ENCODE measurements at places on chromosomes 11 and 22.

- no peak for DNase-seq
Measured at GRCh38 chr11:78689585-78690153, 115.0 kb upstream of the NARS2 start.

DNA sequence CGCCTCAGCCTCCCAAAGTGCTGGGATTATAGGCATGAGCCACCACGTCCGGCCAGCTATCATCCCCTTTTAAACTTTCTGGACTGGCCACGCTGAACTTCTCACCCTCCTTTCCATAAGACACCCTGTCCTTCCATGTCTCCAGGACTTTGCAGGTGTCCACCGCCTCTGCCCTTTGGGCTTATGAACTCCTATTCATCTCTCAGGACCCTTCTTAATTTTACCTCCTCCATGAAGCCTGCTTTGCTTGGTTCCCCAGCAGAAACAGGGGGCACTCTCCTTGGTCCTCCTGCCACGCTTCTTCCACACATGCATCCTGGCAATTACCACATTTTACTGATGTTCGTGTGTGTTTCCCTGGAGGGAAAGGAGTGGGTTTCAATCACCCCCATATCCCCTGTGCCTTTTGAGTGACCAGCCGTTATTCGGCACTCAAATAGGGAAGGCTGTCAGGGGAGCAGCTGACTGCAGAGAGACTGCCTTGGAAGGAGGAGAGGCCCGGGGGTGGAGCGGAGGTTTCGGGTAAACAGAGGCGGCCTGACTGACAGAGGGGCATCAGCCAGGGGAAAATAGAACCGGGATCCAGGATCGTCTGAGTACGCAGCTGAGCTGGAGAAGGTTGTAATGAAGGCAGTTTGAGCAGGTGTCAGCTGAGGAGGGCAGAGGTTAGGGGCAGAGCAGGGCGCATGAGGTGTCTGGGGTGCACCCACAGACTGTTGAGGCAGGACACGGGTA, 27.1 kb upstream of the CHKA start:
- DNase-seq, result no peak

DNA sequence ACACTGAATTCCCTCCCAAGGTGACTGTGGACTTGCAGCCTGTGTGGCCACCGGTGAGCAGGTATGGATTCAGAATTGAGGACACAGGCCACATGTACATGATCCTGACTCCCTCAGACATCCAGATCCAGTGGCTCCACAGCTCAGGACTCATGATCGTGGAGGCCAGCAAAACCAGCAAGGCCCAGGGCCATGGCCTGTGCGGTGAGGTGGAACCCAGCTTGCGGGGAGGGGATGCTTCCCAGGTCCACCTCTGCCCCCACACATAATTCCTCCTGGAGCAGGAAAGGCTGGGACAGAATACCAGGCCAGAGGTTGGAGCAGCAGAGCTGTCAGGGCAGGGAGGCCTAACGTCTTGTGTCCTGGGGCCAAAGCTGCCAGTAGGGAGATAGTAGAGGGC, 82.1 kb downstream of the OTOG start:
- DNase-seq, result no peak

GRCh38 chr11:71155846-71156245, 96.5 kb downstream of the SHANK2 start:
- DNase-seq, result no peak

GRCh38 chr11:127182586-127183203, 182.1 kb upstream of the KIRREL3 start:
- DNase-seq, result peak; percentile 56

DNA sequence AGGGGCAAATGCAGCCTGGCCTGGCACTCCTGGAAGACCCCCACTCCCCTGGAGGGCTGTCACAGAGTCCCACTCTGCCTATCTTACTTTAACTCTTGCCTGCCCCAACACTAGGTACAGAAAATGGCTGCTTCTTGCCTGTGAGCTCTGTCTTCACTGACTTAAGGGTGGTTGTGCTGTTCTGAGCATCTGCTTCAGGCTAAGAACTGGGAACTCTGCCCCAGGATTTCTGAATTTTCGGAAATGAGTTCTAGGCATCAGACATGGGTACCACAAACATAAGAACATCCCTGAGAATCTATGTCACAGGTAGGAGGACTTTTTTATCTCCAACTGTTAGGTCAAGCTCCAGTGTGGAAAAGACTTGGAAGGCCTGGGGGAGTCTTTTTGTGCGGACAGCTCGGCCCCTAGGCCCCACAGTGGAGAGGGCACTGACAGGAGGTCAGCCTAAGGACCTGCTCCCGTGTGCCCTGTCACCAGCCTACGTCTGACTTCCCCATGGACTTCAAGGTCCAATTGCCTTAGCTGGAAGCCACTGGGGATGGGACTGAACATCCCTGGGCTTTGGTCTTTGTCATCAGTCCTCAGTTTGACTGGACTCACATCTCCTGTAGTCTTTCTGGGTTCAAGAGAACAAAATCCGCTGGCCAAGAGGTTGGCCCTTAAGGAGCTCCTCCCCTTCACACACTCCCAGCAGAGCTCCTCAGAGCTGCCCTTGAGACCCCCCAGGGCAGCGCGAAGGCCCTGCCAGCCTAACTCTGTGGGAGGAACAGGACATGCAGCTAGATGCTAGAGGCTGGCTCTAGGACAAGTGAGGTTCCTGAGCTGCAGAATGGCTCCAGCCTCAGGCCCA, 31.9 kb downstream of the PPP2R1B start:
- no peak for DNase-seq

GRCh38 chr22:40463683-40464082, 93.3 kb downstream of the SGSM3 start:
- no peak for DNase-seq

DNA sequence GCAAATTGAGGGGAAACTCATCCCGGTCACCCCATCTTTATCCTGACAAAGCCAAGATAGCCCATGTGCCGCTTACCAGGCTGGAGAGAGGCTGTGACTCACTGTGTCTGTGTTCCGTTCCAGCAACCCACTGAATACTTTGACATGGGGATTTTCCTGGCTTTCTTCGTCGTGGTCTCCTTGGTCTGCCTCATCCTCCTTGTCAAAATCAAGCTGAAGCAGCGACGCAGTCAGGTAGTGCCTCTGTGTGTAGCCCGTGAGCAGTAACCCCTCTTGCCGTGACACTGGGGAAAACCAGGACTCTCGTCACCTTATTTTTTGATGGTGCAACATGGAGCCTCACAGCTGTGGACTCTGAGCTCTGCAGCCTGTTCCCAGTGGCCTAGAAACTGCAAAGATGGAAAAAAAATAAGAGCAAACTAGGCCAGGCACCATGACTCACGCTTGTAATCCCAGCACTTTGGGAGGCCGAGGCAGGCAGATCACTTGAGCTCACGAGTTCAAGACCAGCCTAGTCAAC, 16.9 kb downstream of the C22orf31 start:
- DNase-seq, result no peak

DNA sequence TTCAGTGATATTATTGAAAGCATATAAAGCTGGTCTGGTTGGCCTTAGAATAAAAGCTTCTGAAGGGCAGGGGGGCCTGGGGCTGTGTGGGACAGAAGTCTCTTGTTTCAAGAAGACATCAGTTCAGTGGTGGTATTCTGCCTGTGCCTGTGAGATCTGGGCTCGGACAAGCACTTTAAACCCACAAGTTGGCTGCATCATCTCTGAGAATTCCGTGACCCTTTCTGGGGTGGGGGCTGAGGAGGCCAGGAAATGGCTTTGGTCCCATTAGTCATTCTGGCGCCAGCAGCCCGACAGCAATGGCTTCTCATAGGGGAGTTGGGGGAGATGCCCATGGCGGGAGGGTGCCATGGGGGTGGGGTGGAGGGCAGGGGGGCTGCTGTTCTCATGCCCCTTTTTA, 104.1 kb downstream of the PKNOX2 start:
- no peak for DNase-seq

- DNase-seq, result no peak
Measured at GRCh38 chr11:11345099-11345498, 8.0 kb downstream of the CSNK2A3 start.

- no peak for DNase-seq
Measured at GRCh38 chr22:44623771-44624510, 78.1 kb upstream of the PRR5 start.

DNA sequence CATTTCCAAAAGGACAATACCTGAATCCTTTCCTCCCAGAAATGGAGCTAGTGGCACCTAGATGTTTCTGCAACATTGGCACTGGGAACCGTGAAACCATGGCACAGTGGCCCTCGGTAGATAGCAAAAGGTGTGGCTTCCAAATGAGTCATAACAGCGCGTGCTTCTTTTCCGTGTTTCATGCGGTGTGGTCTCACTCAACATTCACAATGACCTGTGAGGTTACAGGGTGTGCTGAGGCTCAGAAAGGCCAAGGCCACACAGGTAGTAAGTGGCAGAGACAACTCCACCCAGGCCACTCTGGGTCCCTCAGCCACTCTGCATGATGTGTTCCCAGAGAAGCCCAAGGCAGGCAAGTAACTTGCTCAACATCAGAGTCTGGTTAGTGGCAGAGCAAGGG, 67.4 kb downstream of the TP53I11 start:
- DNase-seq, result no peak

DNA sequence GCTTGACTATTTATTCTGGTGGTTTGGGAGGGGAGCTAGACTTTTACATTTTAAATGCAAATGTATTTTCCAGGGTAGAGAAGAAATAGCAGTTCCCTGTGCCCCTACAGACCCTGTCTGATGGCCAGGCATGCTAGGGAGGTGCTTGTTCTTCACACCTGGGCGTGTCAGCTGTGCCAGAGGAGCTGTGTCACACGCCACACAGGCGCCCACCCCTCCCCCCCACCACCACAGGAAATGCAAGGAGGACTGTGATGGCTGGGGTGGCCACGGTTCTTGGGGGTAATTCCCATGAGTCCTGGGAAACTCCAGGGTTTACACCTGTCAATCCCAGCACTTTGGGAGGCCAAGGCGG, 82.2 kb downstream of the FLI1 start:
- no peak for DNase-seq

DNA sequence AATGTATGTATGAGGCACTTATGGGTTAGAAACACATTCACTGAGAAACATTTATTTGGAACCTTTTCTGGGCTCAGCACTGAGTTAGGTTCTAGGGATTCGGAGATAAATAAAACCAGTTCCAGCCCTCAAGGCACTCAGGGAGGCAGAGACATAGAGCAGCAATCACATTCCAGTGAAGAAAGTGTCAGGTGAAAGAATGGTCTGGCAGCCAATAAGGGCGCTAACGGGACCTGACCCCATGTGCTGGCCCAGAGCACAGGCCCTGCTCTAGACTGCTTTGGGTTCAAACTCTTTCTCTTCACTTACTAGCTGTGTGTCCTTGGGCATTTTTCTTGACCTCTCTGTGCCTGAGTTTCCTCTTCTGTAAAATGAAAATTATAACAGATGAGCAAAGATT, 146.0 kb upstream of the SYT13 start:
- no peak for DNase-seq

Data from NCI-H1930 (cell line).